ENCODE measurements at places on chromosomes 5 and 9. TPM values are rescaled to one million over a fixed set of nuclear protein-coding genes. Genes with fewer than 3 reads are reported as not detected.

DNA sequence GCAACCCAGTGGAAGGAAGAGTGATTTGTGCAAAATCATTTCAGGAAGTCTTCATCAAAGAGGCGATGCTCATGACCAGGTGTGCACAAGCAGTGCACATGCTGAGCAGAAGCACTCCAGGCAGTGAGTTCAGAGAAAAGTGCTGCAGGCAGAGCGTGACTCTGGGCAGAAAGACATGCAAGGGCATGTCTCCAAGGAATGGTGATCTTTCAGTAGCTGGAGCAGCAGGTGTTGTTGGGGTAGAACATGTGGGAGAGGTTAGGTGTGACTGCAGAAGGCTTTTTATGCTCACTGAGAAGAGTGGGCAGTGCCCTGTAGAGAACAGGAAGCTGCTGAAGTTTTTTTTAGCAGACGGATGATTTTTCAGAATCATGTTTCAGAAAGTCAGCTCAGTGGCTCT lies 545.4 kb upstream of the TLE4 start:
- DNase-seq = peak; percentile 96

DNA sequence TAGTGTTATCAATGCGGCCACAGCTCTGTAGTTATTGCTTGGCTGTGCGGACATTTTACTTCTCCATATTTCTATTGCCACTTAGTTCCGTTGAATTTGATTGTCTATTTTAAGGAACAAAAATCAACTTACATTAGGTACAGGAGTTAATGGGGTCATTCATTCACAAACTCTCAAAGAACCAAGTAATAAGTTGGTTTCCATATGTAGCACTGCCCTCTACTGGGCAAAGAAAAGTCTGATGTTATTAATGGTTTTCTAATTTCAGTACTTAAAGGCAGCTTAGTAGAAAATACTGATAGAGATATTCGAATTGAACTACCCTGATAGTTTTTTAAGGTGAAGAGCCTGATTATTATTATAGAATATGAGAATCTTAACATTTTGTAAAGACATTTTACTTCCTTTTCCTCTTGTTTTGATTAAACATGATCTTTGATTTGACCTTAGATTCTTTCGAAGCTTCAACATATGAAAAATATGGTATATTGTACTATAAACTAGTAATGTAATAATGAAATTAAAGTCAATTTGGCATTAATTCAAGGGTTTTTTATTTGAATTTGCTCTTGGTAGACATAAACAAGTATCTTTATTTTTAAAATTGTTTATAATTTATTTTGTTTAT lies 119.5 kb upstream of the CTNND2 start:
- peak; percentile 55 for DNase-seq

DNA sequence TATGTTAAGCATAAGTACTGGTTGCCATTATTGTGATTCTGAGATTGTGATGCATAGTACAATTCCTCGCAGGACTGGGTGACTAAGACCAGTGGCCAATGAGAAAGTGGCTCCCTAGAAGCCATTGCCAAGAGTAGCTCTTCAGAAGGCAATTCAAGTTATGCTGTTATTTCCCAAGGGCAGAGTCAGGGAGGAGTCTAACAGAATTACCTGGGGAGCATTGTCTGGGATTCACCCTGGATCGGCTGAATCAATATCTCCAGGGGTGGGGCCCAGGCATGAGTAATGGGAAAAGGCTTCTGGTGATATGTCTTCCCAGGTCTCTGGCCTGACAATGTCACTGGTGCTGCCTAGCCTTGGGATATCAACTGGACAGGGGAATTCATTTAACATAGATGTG lies 10.9 kb upstream of the ARHGEF28 start:
- DNase-seq = peak; percentile 87

- no peak for DNase-seq
Observed at GRCh38 chr9:81461196-81461595, 228.2 kb downstream of the TLE1 start.

The ACOT12 gene
- not detected for total RNA-seq

The SNCB gene
- total RNA-seq = not detected

The GMCL2 gene
- total RNA-seq = not detected
